ENCODE measurements at places on chromosomes 13 and 19. TPM values are rescaled to one million over a fixed set of nuclear protein-coding genes. Genes with fewer than 3 reads are reported as not detected.

DNA sequence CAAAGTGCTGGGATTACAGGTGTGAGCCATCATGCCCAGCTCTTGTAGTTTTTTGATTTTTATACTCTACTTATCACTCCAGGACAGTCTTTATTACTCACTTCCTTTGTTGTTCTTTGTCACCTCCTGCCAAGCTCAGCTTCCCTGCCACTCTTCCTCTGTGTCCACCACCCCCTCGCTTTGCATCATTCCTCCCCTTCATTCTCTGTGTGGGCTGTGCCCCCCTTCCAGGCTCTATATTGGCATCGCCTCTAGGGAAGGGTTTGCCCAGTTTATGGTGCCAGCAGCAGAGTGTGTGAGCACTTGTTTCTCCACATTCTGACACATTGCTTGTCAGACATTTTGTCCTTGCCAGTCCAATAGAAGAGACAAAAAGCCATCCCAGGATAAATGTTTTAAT, 15.1 kb downstream of the ZNF302 start:
- no peak for DNase-seq

DNA sequence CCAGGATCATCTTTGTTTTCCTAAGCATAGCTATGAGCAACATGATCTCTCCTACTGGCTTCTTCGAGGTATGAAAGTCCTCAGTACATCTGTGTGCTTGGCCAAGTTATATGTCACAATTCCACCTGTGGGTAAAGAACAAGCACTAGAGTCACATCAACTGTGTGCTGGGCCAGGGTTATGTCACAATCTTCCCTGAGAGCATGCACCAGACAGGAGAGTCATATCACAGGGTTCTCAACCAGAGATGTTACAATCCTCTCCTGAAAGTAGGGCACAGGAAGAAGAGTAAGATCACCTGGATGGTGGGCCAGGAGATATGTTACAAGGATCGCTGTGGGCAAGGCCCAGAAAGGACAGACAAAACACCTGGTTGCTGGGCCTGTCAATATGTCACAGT, 143.7 kb downstream of the ZNF675 start:
- no peak for DNase-seq

GRCh38 chr19:30757837-30758617, 385.8 kb downstream of the ZNF536 start:
- no peak for DNase-seq

GRCh38 chr13:72686766-72687165, 40.7 kb downstream of the MZT1 start:
- no peak for DNase-seq

DNA sequence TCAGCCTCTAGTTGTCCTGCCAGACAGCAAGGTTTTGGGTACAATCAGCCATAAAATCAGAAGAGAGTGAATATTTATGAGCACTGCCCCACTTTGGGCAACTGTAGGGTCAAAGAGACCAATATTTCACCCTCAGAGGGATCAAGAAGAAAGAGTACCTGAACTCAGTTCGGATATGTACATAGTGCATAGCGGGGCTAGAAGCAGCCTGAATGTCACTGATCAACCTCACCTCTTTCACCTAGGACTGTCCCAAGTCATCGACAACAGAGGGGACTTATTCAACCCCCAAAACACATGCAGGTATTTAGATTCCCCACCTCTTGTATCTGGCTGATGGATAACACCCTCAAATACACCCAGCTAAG, 446.9 kb downstream of the COG6 start:
- DNase-seq = no peak

DNA sequence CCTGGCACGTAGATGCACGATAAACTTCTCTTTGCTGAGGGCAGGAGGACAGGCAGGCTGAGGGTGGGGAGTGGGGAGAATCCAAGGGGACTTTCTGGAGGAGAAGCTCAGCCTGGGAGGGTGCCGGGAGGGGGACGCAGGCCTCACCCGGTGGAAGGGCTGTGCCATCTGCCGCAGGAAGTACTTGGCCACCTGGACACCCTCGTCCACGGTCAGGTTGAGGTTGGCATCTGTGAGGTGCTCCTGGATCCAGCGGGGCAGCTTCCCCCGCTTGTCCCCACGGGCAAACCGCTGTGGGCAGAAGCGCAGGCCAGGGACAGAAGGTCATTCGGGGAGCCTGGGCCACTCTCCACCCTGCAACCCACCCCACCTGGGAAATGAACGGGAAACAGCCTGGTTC, 11.5 kb downstream of the KLC3 start:
- DNase-seq = no peak

Gene GPR18
- 0.48 TPM for total RNA-seq

DNA sequence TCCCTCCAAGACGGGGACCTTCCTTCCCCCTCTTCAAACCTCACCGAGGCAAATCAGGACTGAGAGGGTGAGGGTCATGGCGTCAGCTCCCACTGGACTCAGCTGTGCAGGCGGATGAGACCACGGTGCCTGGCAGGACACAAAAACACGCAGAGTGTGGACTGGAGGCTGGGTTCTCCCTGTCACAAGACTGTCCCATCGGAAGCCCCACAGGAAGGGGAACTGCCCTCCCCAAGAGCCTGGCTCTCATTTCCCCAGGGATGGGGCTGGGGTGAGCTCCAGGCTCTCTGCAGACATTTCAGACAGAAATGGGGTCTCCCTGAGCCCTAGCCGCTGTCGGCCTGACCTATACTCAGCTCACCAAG, at the start of gene LILRB5:
TSS of gene LILRB5 (minus strand) at position 158 of the 365 bp plus-strand sequence. CDS start at position 78, 80 bp downstream.
- DNase-seq = peak; percentile 25

DNA sequence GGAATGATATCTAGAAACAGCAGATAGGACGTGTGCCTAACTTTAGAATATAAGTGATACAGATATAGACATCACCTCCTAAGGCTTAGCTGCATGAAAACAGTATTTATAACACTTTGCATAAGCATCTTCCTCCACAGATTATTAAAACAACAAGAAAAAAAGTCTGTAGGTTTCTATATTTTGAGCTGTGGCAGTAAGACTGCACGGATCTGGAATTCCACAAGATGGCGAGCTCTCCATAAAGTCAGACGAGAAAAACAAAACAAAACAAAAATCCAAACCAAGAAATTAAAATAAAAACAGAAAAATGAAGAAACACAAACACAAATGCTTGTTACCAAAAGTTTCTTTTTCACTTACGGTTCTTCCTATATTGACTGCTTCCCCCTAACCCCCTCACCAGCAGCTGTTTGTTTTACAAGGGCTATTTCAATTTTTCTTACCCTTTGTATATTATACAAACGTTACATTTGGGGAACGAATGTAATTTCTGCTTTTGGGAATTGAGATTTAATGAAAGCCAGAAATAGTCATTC, 285.8 kb downstream of the MYO16 start:
- DNase-seq = no peak

GRCh38 chr19:32691952-32692726, 518 bp downstream of the NUDT19 start:
- peak; percentile 66 for DNase-seq

Gene SPINT2
- 1,376 TPM for total RNA-seq

DNA sequence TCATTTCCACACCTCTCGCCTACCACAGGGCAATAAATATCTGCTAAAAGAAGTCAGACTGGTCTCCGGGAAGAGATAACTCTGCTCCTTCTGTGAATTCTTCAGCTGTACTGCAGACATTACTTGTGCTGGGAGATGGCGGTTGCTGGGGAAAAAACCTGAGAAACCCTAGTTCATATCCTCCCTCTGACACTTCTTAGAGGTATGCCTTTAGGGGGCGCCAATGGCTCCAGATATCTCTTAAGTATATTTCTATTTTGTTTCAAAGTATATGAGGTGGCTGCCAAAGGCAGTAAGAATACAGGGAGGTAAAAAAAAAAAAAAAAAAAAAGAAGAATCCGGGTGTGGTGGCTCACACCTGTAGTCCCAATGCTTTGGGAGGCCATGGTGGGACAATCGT, 175.2 kb downstream of the PAN3 start:
- DNase-seq = no peak

- no peak for DNase-seq
These were observed 190.1 kb downstream of the GPC5 start for GRCh38 chr13:91588541-91588940.

Measured in transverse colon (tissue), 4 donors.